Dermis lymphatic vessel endothelial cell (primary cell): ENCODE measurements at places on chromosomes 2 and 18. TPM values are rescaled to one million over a fixed set of nuclear protein-coding genes. Genes with fewer than 3 reads are reported as not detected.

Gene CNTNAP5
- under 0.01 TPM in 1 of 2 replicates, not detected in the other for total RNA-seq

Gene TRIB2
- total RNA-seq, result 63.1 and 83.0 TPM in 2 replicates

Gene AFF3
- 0.11 TPM in 1 of 2 replicates, not detected in the other for total RNA-seq

Gene KLHL30
- under 0.01 TPM in 1 of 2 replicates, not detected in the other for total RNA-seq

Gene FBXO48
- 0.33 and 0.34 TPM in 2 replicates for total RNA-seq

Gene LBX2
- total RNA-seq, result 0.09 and 0.11 TPM in 2 replicates

Gene ZNF532
- total RNA-seq, result 44.4 and 55.6 TPM in 2 replicates

Gene MPV17
- 38.0 and 43.1 TPM in 2 replicates for total RNA-seq

Gene CD8A
- total RNA-seq, result not detected in 2 replicates

Gene HEATR5B
- 26.4 and 34.1 TPM in 2 replicates for total RNA-seq

Gene CYTIP
- not detected in 2 replicates for total RNA-seq

Gene STARD6
- 0.11 TPM in 1 of 2 replicates, not detected in the other for total RNA-seq

Gene INHBB
- total RNA-seq, result 32.1 and 32.7 TPM in 2 replicates

Gene STARD7
- total RNA-seq, result 290 and 306 TPM in 2 replicates

Gene ALLC
- total RNA-seq, result not detected in 2 replicates

Gene PLCD4
- total RNA-seq, result 1.3 and 2.6 TPM in 2 replicates

Gene ASXL3
- total RNA-seq, result under 0.01 and 0.17 TPM in 2 replicates

Gene IL1F10
- not detected in 2 replicates for total RNA-seq

Gene GAREM1
- total RNA-seq, result under 0.01 and 0.17 TPM in 2 replicates

Gene CTAGE1
- not detected in 2 replicates for total RNA-seq

Gene MARCO
- total RNA-seq, result not detected in 2 replicates

Gene GRB14
- total RNA-seq, result 0.33 and 0.34 TPM in 2 replicates

Gene OTOF
- total RNA-seq, result 2.5 and 45.7 TPM in 2 replicates

Gene KRTCAP3
- not detected in 2 replicates for total RNA-seq

Gene PTRHD1
- total RNA-seq, result 37.6 and 53.6 TPM in 2 replicates

Gene CPLX4
- total RNA-seq, result not detected in 2 replicates

Gene ZNF519
- 1.7 and 3.0 TPM in 2 replicates for total RNA-seq

Gene TEKT4
- not detected in 2 replicates for total RNA-seq
